Activated CD4-positive, alpha-beta T cell treated with anti-CD3 and anti-CD28 coated beads for 4 hours (primary cell): ENCODE measurements at places on chromosomes 4 and X.

- no peak for DNase-seq
These were observed 275.5 kb downstream of the PPARGC1A start for GRCh38 chr4:23614284-23614892.

- DNase-seq, result no peak
These were observed 17.0 kb downstream of the XKRX start for GRCh38 chrX:100911731-100912130.

DNA sequence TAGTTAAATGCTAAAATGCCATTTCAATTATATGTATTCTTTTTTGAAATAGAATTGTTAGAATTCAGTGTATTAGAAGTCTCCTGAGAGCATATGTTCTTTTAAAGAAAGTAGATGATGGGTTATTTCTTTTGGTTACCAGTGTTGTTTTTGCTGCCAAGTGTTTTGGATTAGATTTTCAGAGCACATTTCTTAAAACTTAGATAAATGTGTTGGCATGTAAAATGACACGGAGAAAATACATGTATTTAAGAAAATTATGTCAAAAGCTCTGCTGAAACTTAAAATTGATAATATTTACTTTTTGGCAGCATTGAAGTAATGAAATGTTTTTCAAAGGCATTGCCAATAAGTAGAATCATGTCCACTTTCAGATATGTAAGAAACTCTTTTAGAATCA lies 379.7 kb downstream of the ADGRL3 start:
- no peak for DNase-seq

DNA sequence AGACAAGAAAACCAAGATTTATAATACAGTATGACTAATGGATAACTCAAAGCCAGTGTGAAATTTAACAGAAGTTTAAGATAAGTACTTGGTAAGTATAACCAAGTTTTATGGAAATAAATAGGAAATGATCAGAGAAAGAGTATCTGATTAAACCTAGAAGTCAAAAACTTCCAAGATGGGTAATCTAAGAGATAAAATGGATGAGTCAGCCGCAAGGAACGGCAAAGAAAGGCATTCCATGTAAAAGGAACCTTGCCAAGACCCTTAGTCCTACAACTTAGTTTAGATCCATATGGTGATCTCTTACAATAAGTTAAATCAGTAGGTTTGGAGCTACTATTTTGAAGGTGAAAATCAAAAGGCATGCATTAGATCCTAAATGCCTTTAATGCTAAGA lies 34.8 kb downstream of the LIN54 start:
- no peak for DNase-seq

DNA sequence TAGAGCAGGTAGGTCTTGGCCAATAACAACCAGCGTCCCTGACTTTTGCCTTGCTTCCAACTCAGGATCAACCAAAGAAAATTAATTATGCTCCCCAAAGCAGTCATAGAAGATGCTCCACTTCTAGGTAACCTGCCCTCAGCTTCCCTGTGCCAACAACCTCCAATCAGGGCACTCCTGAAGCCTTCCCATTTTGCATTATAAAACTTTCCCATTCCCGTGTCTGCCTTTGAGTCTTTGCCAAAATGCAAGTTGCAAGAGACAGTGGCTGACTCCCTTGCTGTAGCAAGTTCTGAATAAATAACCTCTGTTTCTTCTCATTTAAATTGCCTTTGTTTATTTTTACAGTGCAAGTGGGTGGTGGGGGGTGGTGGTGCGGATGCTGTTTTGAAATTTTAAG lies 418.0 kb downstream of the PACRGL start:
- DNase-seq, result no peak

DNA sequence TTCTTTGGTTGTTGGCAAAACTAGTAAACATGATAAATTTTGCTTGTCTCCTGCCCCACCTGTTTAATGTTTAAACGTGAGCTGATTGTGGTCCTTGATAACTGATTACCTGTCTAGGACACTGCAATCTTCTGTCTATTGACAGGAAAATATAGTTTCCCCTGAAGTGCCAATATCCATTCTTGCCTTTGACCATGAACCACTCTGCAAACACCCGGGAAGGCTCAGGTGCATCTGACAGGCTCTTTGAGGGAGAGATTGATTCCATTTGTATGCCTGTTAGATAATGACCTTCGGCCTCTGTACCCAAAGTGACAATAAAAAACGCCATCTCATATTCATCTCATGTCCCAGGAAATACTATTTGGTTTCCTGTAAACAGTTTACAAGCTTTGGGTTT lies 453.0 kb downstream of the CENPC start:
- DNase-seq, result no peak

DNA sequence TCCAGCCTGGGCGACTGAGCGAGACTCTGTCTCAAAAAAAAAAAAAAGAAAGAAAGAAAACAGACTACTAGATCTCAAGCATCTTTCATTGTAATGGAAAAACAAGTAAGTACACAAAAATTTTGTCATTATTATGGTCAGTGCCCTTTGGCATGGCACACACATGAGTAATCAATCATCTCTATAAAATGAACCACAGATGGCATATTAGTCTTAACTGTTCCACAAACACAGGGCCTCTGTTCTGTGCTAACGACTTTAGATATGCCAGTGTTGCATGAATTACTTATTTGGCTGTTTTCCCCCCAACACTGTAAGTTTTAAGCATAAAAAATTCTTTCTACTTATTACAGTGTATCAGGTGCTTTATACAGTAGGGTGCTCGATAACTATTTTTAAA lies 90.4 kb downstream of the COX7B2 start:
- DNase-seq, result no peak

DNA sequence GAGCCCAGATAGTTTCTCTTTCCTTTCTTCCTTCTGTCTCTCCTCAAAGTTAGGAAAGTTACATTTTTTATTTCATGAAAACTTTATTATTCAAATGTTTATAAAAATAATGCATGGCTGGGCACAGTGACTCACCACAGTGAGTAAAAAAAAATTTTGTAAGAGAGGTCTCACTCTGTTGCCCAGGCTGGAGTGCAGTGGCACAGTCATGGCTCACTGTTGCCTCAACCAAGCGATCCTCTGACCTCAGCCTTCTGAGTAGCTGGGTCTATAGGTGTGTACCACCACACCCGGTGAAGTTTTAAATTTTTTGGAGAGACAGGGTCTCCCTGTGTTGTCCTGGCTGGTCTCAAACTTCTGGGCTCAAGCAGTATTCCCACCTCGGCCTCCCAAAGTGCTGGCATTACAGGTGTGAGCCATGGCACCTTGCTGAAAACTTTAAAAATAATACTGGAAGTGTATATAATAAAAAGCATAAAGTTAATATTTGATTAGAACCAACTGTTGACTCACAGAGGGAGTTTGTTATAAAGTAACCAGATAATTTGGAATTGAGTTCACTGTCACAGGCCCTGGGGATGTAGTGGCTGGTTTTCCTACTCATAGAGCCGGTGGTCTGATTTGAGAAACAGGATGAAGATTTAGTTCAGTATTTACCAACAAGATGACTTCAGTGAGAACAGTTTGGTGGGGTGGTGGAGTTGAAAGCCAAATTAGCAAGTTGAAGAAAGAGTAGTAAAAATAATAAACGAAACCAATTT lies 18.0 kb downstream of the CMC4 start:
- no peak for DNase-seq

GRCh38 chr4:180650273-180650672 lies 1592.9 kb upstream of the TENM3 start:
- no peak for DNase-seq

- no peak for DNase-seq
These were observed 142.4 kb upstream of the FGF13 start for GRCh38 chrX:138853936-138854335.

- DNase-seq, result no peak
These were observed 287.8 kb downstream of the RAPGEF2 start for GRCh38 chr4:159390648-159391047.
